Tibial nerve (tissue), 4 donors: ENCODE measurements at places on chromosomes 7 and 10.

DNA sequence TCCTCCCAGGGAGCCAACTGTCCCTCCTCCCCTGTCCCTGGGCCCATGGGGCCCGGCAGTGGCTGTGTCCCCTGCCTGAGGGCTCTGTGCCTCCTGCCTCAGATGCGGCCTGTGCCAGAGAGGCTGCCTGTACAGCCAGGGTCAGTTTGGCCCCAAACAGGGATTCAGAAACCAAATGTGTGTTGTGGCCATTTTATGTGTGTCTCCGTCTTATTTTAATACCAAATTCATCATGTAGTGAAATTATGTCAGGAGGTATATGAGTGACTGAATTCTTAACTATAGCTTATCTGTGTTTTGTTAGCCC is 114.8 kb downstream of the NT5C2 start:
- no peak for DNase-seq

GRCh38 chr10:57222129-57222528 is 861.1 kb upstream of the ZWINT start:
- no peak for DNase-seq

DNA sequence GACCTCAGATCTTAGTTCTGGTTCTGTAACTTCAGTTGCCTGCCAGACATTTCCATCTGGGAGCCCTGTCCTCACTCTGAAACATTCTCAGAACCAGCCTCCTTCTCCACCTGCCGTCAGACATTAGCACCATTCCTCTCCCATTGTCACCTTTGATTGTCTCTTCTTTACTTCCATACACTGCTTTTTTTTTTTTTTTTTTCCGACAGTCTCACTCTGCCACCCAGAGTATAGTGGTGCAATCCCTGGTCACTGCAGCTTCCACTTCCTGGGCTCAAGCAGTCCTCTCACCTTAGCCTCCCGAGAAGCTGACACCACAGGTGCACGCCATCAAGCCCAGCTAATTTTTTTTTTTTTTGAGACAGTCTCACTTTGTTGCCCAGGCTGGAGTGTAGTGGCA is 21.1 kb upstream of the HIPK2 start:
- DNase-seq = no peak

GRCh38 chr7:42552227-42552626 is 315.2 kb upstream of the GLI3 start:
- no peak for DNase-seq

GRCh38 chr7:26861050-26861449 is 3.3 kb downstream of the SKAP2 start:
- DNase-seq = no peak

DNA sequence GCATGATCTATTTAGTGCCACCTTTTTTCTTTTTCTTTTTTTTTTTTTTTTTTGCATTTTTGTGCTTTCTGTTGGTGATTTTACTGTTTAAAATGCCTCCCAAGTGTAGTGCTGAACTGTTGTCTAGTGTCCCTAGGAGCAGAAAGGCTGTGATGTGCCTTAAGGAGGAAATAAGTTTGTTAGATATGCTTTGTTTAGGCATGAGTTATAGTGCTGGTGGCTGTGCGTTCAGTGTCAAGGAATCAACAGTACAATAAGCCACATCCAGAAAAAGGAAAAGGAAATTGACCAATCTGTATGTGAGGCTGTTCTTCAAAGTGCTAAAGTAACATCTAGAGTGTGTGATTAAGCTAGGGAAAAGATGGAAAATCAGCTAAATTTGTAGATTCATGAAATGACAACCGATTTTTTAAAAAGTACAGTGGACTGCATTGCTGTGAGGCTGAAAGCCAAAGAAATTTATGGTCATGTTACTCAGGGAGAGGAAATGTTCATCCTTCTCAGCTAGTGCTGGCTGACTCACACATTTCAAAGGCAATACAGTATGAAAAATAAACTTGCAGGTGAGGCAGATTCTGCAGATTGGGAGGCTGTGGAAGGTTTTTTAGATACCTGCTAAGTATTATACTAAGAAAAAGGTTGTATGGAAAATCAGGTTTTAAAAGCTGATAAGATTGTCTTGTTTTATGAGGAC is 122.7 kb upstream of the ADCY1 start:
- no peak for DNase-seq
